ENCODE measurements at places on chromosomes 7 and 10.

GRCh38 chr7:45918556-45918955, 2.5 kb downstream of the IGFBP3 start:
- no peak for DNase-seq

GRCh38 chr10:100728928-100729861, 16.2 kb upstream of the PAX2 start:
- DNase-seq, result no peak

DNA sequence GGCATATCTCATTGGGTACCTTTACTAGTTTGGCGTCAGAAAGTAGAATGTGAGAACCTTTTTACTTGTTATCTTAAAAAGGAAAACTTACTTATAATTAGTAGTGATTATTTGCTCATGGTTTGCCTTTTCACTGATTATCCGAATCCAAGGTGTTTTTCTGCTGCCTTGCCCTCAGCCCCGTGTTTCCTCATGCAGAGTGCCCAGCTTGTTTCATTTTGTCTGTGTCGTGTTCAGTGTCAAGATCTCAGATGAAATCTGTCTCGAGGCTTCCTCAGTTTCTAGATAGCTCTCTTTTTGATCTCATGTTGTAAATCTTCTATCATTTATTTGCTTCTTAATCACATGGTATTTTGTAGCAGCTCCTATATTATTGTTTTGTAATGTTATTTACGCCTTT, 30.1 kb downstream of the RPA3 start:
- DNase-seq, result no peak

- no peak for DNase-seq
Observed at GRCh38 chr10:68082872-68083271, 7.8 kb upstream of the HERC4 start.

DNA sequence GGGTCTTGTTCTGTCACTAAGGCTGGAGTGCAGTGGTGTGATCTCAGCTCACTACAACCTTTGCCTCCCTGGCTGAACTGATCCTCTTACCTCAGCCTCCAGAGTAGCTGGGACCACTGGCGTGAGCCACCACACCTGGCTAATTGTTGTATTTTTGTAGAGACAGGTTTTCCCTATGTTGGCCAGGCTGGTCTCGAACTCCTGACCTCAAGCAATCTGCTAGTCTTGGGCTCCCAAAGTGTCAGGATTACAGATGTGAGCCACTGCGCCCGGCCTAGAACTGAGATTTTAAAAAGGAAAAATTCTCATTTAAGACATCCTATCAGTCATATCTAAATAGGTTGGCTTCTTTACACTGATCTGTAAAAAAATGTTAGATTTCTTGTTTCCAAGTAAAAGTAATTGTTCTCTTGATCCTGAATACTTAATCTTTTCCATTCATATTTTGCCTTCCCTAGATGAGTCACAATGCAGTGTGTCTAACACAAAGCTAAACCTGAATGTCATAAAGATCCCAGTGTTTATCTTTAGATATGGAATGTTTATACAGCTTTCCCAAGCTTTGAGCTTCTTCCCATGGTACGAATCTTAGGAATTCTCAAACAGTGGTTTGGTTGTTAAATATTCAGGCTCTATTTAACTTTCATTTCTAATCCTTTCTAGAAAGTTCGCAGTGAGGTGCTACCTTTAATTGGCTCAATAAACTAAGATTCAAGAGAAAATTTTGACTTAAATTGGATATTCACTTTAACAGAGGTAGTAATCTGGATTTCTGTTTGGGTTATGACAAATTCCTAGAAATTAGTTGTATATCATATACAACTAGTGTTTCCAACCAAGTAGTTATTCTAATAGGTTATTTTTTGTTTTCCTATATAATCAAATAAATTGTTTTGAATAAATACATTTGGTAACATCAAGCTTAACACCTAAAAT, 12.1 kb upstream of the LAMB1 start:
- DNase-seq, result no peak

DNA sequence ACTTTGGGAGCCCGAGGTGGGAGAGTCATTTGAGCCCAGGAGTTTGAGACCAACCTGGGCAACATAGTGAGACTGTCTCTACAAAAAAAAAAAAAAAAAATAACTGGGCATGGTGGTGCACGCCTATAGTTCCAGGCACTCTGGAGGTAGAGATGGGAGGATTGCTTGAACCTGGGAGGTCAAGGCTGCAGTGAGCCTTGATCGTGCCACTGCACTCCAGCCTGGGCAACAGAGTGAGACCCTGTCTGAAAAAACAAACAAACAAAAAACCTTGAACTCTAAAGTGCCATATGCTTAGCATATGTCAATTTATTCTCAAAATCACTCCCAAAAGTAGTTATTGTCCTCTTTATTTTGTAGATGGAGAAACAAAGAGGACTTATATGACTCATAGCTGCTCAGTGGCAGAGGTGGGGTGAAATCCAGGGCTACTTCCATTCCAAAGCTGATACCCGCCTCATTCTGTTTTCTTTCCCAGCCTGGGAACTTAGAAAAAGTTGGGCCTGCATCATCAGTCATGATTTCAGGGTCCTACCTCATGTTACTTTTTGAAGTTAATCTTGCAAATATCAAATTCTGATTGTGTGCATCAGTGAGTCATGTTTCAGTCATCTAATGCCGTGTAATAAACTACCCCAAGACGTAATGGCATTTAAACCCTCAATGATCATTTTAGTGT, 13.3 kb downstream of the DHTKD1 start:
- DNase-seq, result no peak

- no peak for DNase-seq
Observed at GRCh38 chr7:33907625-33908024, 2.3 kb downstream of the BMPER start.

Data from T1000 (cell line).